ENCODE measurements at places on chromosomes 16 and 17.

GRCh38 chr17:39810939-39811728, 53.0 kb downstream of the IKZF3 start:
- no peak for DNase-seq

GRCh38 chr17:57697197-57697596, 47.9 kb downstream of the CCDC182 start:
- DNase-seq = no peak

DNA sequence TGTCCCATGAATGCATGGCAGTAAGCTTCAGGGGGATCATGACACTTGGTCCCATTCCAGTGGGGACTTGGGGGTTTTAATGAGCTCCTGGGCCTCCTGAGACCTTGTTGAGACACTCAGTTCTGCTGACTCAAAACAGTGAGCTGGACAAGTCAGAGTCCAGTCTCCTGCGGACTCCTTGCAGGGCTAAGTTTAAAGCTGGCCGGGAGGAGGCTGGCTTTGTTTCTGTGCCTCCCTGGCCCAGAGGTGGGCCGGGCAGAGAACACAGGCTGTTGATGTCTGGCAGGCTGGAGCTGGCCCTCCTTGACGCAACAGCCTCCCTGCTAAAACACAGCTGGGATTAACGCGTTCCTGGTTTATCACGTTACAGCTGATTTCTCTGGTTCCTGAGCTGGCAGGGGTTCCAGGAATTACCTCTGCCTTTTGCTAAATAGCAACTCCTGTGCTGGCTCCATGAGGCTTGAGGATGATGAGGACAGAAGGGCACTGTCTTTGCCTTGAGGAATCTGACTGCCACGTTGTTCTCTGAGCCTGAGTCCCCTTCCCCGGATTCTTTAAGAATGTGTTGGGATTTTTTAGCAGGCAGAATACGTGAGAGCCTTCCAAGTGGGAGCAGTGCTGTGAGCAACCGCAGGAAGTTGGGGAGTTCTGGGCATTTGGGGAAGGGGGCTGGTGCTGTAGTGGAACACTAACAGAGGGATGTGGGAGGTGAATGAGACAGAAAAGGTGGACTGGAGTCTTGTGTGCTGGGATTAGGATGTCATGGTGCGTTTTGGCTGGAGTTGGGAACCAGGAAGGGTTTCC, 2.0 kb downstream of the GPT2 start:
- DNase-seq = no peak

DNA sequence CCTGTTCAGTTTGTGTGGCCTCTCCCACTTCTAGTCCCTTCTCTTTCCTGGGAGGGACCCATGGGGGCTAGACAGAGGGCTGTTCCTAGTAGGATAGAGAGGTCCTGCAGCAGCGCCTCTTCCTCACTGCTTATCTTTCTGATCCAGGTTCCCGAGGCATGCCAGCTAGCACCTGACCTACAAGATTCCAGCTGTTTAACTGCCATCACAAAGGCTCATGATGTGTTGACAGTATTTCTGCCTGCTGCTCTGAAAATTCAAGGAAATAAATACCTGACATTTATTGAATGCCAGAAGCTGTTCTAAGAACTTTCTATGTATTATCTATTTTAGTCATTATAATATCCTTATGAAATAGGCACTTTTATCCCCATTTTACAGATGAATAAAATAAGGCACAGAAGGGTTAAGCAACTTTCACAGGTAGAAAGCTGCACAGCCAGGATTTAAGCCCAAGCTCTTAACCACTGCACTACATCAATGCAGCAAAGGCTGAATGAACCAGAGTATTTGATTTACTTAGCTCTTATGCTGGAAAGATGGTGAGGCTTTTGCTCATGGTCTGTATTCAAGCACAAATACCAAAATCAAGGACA, 38.8 kb downstream of the HEATR6 start:
- DNase-seq = no peak

GRCh38 chr17:72978593-72979218, 113.8 kb downstream of the SLC39A11 start:
- no peak for DNase-seq

DNA sequence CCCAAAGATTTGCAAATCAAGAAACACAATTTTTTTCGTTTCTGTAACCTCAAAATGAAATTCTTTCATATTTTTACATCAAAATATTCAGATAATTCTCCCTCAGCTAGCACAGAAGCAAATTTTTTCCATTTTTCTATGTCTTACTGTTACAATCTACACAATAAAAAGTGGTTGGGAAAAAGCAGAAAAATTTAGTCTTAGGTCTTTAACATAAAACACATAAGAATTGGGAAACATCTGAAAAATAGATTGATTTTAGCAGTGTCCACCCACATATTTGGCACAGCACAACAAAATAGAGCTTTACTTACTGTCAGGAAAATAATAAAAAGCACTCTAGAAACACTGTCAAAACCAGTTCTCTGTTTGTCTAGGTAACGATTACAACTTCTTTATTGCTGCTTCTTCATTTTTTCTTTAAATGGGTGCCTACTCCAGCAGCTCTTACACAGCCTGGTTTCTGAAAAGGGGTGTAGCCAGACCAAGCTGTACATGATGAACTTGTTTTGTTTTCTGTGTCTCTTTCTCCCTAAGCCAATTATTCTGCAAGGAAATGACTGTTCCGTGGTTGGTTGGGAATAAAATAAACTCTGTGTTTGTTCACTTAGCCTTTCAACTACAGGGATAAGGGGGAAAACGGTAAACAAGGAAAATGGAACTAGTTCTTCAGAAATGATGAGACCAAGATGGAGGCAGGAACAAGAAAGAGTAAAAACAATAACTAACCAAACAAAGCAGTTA, at the start of gene ABCA6:
Gene ABCA6, minus strand, starts transcription at position 465 of the 744 bp plus-strand sequence. CDS start 1,192 bp downstream, outside the sequence.
- DNase-seq = peak; percentile 42
